ENCODE measurements at places on chromosomes 5 and 9. TPM values are rescaled to one million over a fixed set of nuclear protein-coding genes. Genes with fewer than 3 reads are reported as not detected.

IFNB1 gene
- total RNA-seq, result 0.61 TPM

SLC45A2 gene
- total RNA-seq, result 0.40 TPM

F2RL2 gene
- total RNA-seq, result not detected

AIF1L gene
- 0.42 TPM for total RNA-seq
